Upper lobe of right lung (tissue), 1 donor: ENCODE measurements at places on chromosomes 6 and 20. TPM values are rescaled to one million over a fixed set of nuclear protein-coding genes. Genes with fewer than 3 reads are reported as not detected.

GCNT2 gene
- total RNA-seq: 27.4 TPM

GNAS gene
- 746 TPM for total RNA-seq

DNA sequence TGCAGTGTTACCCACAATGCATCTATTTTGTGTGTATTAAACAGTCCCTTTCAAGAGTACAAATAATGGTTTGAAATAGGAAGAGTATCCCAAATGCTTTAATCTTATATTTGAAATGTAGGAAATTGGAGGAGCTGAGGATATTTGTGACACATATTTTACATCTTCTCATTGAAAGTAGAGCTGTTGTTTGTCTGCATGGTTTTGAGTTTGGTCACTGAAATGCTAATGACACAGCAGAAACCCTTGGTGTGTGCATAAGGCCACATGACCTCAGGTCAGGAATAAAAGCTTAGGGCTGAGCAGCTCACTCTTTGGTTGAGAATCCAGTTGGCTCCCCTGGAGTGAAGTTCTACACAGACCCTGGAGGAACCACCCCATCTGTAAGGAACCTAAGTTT lies 49.8 kb downstream of the TPD52L1 start:
- H3K4me3 ChIP-seq: no peak overlapping the region
- no peaks in the 10 kb centered on the region for H3K36me3 ChIP-seq
- H3K27me3 ChIP-seq: no peaks in the 10 kb centered on the region
- DNase-seq: no peak
- no peak overlapping the region for H3K27ac ChIP-seq

TNFRSF6B gene
- 14.4 TPM for total RNA-seq

DNA sequence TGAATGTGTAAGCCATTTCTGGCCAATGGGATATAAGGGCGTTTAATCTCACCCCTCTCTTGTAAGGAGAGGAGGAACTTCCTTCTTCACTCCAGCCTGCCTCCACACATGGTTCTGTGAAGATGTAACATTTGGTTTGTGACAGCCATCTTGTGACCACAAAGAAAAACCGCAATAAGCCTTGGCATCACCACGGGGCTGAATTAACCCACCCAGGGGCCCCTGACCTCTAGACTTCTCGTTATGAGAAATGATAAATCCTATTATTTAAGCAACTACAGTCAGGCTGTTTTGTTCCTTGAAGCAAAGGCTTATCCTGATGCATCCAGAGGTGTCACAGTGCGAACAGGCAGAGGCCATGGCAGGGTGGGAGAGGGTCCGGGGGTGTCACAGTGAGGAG lies 139.7 kb downstream of the CDC5L start:
- DNase-seq: no peak
- H3K4me1 ChIP-seq: no peaks in the 10 kb centered on the region
- no peak overlapping the region for H3K27ac ChIP-seq
- H3K36me3 ChIP-seq: no peaks in the 10 kb centered on the region
- no peaks in the 10 kb centered on the region for H3K27me3 ChIP-seq

DNA sequence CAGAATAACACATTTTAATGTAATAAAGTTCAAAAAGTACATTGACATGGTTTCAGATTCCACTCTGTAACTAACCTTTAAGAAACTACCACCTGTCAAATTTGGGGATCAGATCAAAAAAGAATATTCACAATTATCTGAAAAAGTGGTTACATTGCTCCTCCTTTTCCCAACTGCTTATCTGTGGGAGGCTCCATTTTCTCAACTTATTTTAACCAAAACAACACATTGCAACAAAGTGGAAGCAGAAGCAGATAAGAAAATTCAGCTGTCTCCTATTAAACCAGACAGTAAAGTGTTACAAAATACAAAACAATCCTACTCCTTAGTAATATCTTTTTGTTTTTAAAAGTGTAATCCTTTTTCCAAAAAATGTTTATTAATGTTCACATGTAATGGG lies 61.4 kb downstream of the PDSS2 start:
- no peak overlapping the region for H3K27ac ChIP-seq
- H3K36me3 ChIP-seq: no peaks in the 10 kb centered on the region
- H3K4me3 ChIP-seq: no peak overlapping the region
- no peaks in the 10 kb centered on the region for H3K4me1 ChIP-seq
- H3K27me3 ChIP-seq: no peaks in the 10 kb centered on the region

TP53TG5 gene
- total RNA-seq: not detected

GRCh38 chr6:21352131-21352530 lies 241.4 kb upstream of the SOX4 start:
- no peaks in the 10 kb centered on the region for H3K27me3 ChIP-seq
- no peaks in the 10 kb centered on the region for H3K36me3 ChIP-seq
- no peak overlapping the region for H3K4me3 ChIP-seq
- no peak for DNase-seq
- H3K4me1 ChIP-seq: peaks cover 7% of the 10 kb centered on the region
- no peak overlapping the region for H3K27ac ChIP-seq

GRCh38 chr6:117280922-117281321 lies 15.6 kb downstream of the VGLL2 start:
- no peak overlapping the region for H3K4me3 ChIP-seq
- no peak overlapping the region for H3K27ac ChIP-seq
- no peaks in the 10 kb centered on the region for H3K4me1 ChIP-seq
- H3K27me3 ChIP-seq: peaks cover 9% of the 10 kb centered on the region

DNA sequence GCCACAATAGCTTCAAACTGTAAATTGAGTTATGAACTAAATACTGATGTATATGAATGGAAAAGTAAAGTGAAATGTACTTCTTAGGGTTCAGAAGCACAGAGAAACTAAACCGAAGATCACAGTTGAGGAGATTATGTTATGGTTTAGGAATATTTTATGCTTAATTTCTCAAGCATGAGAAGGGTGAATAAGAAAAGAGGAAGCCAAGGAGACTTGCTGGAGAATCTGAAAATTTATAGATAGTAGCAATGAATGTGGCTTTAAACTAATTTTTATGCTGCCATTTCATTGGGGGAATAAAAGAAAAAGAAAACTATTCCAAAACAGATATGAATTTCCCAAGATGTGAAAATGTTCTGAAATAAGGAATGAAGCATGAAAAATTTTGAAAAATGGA lies 5.6 kb downstream of the ANKS1A start:
- DNase-seq: no peak
- no peaks in the 10 kb centered on the region for H3K36me3 ChIP-seq
- peaks cover 21% of the 10 kb centered on the region for H3K4me1 ChIP-seq
- H3K27me3 ChIP-seq: no peaks in the 10 kb centered on the region
- no peak overlapping the region for H3K27ac ChIP-seq

ABHD16B gene
- total RNA-seq: not detected

DNA sequence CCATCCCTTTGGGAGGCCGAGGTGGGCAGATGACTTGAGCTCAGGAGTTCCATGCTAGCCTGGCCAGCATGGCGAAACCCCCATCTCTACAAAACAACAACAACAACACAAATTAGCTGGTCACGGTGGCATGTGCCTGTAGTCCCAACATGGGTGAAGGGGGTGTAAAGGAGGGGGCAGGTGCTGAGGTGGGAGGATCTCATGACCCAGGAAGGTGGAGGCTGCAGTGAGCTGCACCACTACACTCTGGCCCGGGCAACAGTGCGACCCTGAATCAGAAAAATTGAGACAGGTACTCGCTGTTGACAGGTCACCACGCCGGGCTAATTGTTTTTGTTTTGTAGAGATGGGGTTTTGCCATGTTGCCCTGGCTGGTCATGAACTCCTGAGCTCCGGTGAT lies 4.2 kb downstream of the SCAF8 start:
- H3K4me3 ChIP-seq: no peak overlapping the region
- no peak for DNase-seq
- no peak overlapping the region for H3K27ac ChIP-seq
- peaks cover 5% of the 10 kb centered on the region for H3K36me3 ChIP-seq
- peaks cover 68% of the 10 kb centered on the region for H3K4me1 ChIP-seq

- no peak overlapping the region for H3K4me3 ChIP-seq
- peaks cover 3% of the 10 kb centered on the region for H3K4me1 ChIP-seq
- DNase-seq: no peak
- peaks cover 30% of the 10 kb centered on the region for H3K36me3 ChIP-seq
- H3K27me3 ChIP-seq: no peaks in the 10 kb centered on the region
These were observed 182.2 kb downstream of the SLC16A10 start for GRCh38 chr6:111269401-111269970.

- no peak for DNase-seq
- H3K4me3 ChIP-seq: no peak overlapping the region
These were observed 166.2 kb upstream of the MAFB start for GRCh38 chr20:40855269-40855668.

ANKRD66 gene
- not detected for total RNA-seq

BPIFA1 gene
- total RNA-seq: not detected

SLC35D3 gene
- not detected for total RNA-seq

GRCh38 chr6:154167126-154167525 lies 128.1 kb downstream of the OPRM1 start:
- peaks cover 16% of the 10 kb centered on the region for H3K4me1 ChIP-seq
- DNase-seq: no peak
- H3K36me3 ChIP-seq: no peaks in the 10 kb centered on the region
- H3K27ac ChIP-seq: peak overlapping the region; percentile 15

- no peaks in the 10 kb centered on the region for H3K4me1 ChIP-seq
- H3K27me3 ChIP-seq: no peaks in the 10 kb centered on the region
- no peak for DNase-seq
- H3K36me3 ChIP-seq: no peaks in the 10 kb centered on the region
These were observed 31.3 kb downstream of the MBOAT1 start for GRCh38 chr6:20180935-20181334.

DNA sequence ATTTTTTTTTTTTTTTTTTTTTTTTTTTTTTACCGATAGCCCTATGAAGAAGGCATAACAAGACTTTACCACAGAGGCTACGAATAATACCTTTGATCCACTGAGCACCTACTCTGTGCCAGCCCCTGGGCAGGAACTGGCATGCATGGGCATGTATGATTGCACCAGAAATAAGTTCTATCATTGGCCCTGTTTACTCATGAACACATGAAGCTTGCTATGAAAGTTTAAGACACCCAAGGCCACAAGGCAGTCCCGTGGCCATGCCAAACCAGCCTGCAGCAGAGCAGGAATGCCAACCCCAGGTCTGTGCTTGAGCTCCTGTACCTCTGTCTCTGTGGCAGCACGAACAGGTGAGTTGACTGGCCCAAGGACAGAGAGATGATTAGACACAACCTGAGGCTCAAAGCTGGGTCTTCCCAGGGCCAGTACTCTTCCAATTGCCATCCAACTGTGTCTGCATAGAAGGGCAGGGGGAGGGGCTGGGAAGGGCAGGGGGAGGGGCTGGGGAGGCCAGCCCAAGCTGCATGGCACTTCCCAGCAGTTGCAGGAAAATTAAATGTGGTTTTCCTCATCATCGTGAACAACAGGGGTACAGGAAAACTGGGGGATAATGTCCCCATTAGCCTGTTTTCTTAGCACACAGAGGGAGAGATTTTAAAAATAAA lies 63.5 kb downstream of the LRFN2 start:
- H3K36me3 ChIP-seq: no peaks in the 10 kb centered on the region
- no peak overlapping the region for H3K4me3 ChIP-seq
- H3K27me3 ChIP-seq: peaks cover 8% of the 10 kb centered on the region

- DNase-seq: no peak
- H3K27me3 ChIP-seq: no peaks in the 10 kb centered on the region
- no peak overlapping the region for H3K4me3 ChIP-seq
- no peak overlapping the region for H3K27ac ChIP-seq
These were observed 199.7 kb downstream of the BCAS1 start for GRCh38 chr20:53870426-53871315.

IPCEF1 gene
- 8.8 TPM for total RNA-seq

DNA sequence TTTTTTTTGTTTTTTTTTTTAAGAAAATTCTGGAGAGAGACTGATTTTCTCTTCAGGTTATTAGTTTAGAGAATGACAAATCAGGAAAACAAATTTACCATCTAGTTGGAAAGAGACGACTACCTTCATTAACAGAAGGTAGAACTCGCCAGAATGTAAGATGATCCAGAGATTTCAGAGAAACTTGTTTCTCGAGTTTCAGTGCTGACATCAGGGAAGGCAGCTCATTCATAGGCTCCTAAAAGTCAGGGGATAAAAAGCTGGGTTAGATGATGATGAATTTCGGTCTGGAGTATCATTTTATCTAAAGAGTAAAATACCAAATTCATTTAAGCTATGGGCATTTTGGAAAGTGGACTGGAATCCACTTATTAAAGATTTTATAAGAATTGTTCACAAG lies 27.9 kb downstream of the ZNF334 start:
- no peak overlapping the region for H3K27ac ChIP-seq
- no peaks in the 10 kb centered on the region for H3K36me3 ChIP-seq
- DNase-seq: no peak
- H3K4me3 ChIP-seq: no peak overlapping the region

DNA sequence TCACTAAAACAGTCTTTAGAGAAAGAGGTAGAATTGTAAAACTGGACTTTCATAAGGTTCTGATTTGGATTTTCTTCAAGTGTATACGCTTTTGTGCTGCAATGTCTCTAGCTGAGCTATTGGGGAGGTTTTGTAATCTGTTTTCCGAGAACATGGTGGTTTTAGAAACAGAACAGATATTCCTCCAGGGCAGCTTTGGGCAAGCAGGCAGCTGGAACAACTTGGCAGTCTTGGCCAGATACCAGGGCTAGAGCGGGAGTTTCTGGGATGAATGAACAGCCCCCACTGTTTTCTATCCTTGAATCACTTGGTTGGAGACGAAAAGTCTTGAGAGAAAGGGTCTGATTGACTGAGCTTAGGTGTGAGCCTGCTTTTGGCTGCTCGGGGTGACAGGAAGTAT lies 17.1 kb upstream of the ARMC2 start:
- no peaks in the 10 kb centered on the region for H3K4me1 ChIP-seq
- H3K4me3 ChIP-seq: no peak overlapping the region
- no peaks in the 10 kb centered on the region for H3K27me3 ChIP-seq
- no peak overlapping the region for H3K27ac ChIP-seq
- no peak for DNase-seq

- H3K27me3 ChIP-seq: peaks cover 83% of the 10 kb centered on the region
- DNase-seq: peak; percentile 93
- peak overlapping the region; percentile 50 for H3K4me3 ChIP-seq
- no peaks in the 10 kb centered on the region for H3K36me3 ChIP-seq
- H3K27ac ChIP-seq: peak overlapping the region; percentile 83
- peaks cover 5% of the 10 kb centered on the region for H3K4me1 ChIP-seq
These were observed 425 bp downstream of the FOXA2 start for GRCh38 chr20:22583773-22584521.

- peak; percentile 70 for DNase-seq
- H3K4me3 ChIP-seq: peak overlapping the region; percentile 77
- H3K27ac ChIP-seq: peak overlapping the region; percentile 99
- H3K27me3 ChIP-seq: no peaks in the 10 kb centered on the region
These were observed 65.2 kb downstream of the STX11 start for GRCh38 chr6:144215402-144215931.

GRCh38 chr6:89599727-89600126 lies 38.8 kb downstream of the LYRM2 start:
- H3K27ac ChIP-seq: no peak overlapping the region
- H3K36me3 ChIP-seq: no peaks in the 10 kb centered on the region
- no peaks in the 10 kb centered on the region for H3K27me3 ChIP-seq
- H3K4me3 ChIP-seq: no peak overlapping the region
- no peaks in the 10 kb centered on the region for H3K4me1 ChIP-seq

FOXF2 gene
- total RNA-seq: 15.7 TPM

TSPO2 gene
- not detected for total RNA-seq

ITPR3 gene
- 111 TPM for total RNA-seq
